ENCODE measurements at places on chromosomes 5 and 9.

DNA sequence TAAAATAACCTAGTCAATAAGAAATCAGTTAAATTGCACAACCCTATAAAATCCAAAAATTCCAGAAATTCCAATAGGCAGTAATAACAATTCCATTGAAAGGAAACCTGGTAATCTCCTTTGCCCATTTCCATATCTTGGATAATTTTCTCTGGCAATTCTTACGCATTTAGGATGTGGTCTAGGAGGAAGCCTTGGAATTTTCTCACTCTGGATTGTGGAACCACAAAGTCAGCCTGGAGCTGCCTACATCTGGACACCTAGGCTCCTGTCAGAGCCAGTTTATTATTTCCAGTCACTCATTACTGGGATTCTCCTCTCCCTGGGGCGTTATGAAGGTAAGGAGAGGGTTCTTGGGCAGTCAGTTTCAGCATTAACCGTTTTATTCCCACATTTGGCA lies 40.3 kb upstream of the GNE start:
- no peak for DNase-seq

- DNase-seq, result no peak
Observed at GRCh38 chr5:31726952-31727351, 88.0 kb downstream of the PDZD2 start.

- DNase-seq, result no peak
Observed at GRCh38 chr9:138022121-138022741, 144.6 kb downstream of the CACNA1B start.

- peak; percentile 23 for DNase-seq
Observed at GRCh38 chr9:33129886-33130881, 37.0 kb downstream of the B4GALT1 start.

- DNase-seq, result no peak
Observed at GRCh38 chr9:138096519-138096845, 218.9 kb downstream of the CACNA1B start.

- no peak for DNase-seq
Observed at GRCh38 chr9:136328011-136328621, 777 bp downstream of the GPSM1 start.

DNA sequence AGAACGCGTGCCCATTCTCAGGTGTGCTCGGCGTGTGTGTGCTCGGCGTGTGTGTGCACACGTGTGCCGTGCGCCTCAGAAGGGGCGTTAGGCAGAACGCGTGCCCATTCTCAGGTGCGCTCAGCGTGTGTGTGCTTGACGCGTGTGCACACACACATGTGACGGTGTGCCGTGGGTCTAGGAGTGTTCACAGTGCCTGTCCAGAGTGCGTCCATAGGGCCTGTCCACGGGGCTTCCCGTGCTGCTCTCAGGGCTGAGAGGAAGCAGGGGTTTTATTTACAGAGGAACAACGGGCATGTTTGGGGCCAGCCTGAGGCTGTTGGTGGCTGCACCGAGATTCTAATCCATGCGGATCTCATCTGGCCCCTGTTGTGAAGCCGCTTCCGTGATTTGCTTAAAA lies 14.2 kb upstream of the AHRR start:
- DNase-seq, result no peak

DNA sequence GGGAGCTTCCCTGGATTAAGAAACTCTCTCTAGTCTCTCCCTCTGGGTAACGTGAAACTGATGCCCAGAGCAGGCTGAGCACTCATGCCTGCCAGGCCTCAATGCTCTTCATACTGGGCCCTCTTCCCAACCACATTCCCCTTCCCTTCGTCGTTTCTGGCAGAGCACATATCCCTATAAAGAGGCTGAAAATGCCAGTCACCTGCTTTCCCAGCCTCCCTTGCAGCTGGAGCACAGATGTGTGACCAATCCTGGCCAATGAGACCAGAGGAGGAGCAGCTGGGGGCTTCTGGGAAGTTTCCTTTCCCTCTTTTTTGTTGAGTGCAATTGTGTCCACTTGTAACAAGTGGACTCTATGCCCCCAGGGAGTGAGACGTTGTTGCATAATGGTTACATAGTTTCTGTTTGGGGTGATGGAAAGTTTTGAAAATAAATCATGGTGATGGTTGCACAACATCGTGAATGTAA lies 30.2 kb upstream of the SMIM23 start:
- no peak for DNase-seq

DNA sequence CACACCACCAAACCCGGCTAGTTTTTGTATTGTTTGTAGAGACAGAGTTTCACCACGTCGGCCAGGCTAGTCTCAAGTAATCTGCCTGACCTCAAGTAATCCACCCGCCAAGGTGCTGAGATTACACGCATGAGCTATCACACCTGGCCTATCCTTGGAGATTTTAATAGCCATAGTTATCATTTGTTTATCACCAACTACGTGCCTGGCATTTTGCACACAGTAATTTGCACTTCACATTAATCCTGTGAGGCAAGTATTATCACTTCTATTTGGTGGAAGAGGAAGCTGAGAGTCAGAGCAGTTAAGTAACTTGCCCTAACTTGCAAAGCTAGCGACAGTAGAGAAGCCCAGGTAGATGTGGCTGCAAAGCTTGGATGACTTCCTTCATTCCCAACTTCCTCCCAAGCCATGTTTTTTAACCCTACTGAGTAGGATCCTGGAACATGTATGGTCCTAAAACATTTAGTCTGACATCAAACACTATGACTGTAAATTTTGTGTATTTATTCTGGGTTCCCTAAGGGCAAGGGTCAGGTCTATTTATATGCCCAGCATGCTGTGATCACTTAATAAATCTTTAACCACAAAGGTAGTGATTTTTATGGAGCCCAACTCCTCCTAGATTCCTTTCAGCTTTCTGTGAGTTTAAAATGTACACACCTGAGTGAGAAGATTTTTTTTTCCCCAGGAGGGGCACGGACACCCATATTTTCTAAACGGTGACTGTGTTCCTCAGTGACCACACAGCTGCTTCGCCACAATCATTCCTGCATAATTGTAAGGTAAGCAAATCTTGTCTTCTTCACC lies 100.2 kb upstream of the RAI14 start:
- no peak for DNase-seq

DNA sequence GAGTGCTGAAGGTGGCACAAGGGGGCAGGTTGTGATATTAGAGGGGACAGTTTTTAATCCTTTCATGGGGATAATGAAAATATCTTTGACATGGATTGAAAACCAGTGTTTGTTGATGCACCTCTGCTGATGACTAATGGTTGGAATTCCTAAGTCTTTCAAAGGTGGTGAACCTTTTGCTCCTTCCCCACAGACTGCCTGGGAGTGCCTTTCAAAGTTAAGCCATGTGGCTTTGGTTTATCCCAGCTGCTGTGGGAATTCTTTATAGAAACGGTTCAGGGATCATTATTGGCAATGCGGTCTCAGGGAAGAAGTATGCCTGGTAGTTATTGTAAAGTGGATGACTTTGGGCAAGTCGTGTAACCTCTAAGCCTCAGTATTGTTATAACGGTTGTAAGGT lies 45.7 kb downstream of the PIP5K1B start:
- DNase-seq, result no peak

DNA sequence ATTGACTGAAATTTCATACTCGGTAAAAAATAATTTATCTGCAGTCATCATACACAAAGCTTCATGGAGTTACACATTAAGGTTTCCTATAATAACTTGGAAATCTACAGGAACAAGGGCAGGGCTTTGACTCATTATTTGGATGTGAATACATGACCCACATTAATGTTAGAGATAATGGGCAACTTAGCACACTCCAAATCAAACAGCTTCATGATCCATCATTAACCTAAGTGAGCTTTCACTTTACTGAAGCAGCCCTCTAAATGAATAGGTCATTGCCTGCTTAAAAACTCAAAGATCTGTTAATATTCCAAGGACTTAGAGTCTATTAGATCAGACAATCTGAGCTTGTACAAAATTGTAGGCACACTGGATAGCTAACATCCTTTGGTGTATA lies 9.0 kb downstream of the CDH12 start:
- DNase-seq, result no peak

GRCh38 chr5:151413800-151414199 lies 33.6 kb upstream of the SLC36A1 start:
- DNase-seq, result no peak

- no peak for DNase-seq
Observed at GRCh38 chr9:135384226-135384625, 95.4 kb upstream of the PPP1R26 start.

GRCh38 chr9:70589571-70590314 lies 175.3 kb upstream of the KLF9 start:
- no peak for DNase-seq

GRCh38 chr9:4826417-4827166 lies 33.8 kb downstream of the RCL1 start:
- no peak for DNase-seq

GRCh38 chr5:107743373-107744000 lies 72.8 kb upstream of the EFNA5 start:
- no peak for DNase-seq

GRCh38 chr5:35478856-35479682 lies 138.6 kb upstream of the SPEF2 start:
- no peak for DNase-seq

DNA sequence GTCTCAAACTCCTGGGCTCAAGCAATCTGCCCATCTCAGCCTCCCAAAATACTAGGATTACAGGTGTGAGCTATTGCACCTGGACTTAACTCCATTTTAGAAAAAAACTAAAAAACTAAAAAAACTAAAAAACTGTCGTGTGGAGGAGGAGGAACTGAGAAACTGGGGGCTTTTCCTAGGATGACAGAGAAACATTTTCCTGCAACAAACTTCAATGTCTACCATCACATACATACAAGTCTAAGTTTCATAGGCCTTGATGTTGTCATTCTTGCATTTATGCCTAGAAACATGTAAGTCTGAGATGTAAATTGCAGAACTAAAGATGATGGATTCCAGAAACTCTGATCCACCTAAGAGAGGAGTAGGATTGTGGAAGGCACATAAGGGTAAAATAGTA lies 556.8 kb downstream of the RAB3C start:
- DNase-seq, result no peak

GRCh38 chr9:37370968-37371563 lies 51.4 kb upstream of the GRHPR start:
- peak; percentile 58 for DNase-seq

- DNase-seq, result no peak
Observed at GRCh38 chr9:75372499-75373268, 284.4 kb downstream of the OSTF1 start.

DNA sequence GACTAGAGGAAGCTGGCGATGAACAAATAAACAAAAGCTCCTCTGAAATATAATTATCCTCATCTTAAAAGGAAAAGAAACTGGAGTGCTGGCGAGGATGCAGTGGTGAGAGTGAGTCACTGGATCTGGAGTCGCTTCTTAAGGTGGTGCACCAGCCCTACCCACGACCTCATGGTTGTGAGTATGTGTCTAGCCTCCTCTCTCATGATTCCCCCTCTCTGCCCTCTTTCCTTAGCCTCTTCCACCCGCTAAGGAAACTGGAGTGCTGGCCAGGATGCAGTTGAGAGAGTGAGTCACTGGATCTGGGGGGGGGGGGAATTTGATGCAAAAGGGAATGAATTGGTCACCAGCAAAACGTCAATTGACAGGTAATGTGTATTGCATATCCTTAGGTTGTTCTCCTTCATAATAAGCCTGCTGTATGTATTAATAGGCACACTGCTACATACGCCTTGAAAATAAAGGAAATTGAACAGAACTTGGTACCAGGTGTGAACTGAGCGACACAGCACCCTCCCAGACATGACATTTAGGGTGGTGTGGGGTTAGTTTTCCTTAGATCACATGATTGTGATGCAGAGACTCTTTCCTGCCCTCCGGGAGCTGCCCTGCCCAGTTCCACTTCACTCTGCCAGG lies 36.3 kb upstream of the EBF1 start:
- DNase-seq, result no peak

GRCh38 chr5:76604838-76605237 lies 18.4 kb downstream of the F2RL2 start:
- DNase-seq, result no peak

GRCh38 chr9:124000784-124001457 lies 10.6 kb upstream of the LHX2 start:
- no peak for DNase-seq

DNA sequence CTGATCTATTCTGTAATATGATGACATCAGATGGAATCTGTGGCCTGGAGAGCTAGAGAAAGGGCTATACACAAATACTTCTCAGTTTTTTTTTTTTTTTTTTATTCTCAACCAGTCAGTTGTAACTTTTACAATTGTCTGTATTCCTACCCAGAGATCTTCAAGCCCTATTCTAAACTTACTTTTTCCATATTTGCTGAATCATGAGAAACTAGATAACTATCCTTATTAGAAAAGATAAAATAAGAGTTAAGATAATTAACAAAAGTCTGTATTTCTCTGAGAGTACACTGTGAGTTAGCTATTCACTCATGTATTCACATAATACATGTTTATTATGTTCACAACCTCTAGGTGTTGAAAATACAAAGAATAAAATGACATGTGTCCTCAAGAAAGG lies 1575.9 kb downstream of the EFNA5 start:
- DNase-seq, result no peak

GRCh38 chr5:138661991-138662434 lies 86.8 kb upstream of the HSPA9 start:
- no peak for DNase-seq

- no peak for DNase-seq
Observed at GRCh38 chr5:56688402-56688801, 126.9 kb upstream of the MAP3K1 start.

- no peak for DNase-seq
Observed at GRCh38 chr5:123928401-123928800, 416.4 kb downstream of the CSNK1G3 start.

Data from activated B cell treated with CpG ODN at 0.5 μM for 24 hours (primary cell).